ENCODE measurements at places on chromosomes 2 and 18. TPM values are rescaled to one million over a fixed set of nuclear protein-coding genes. Genes with fewer than 3 reads are reported as not detected.

SLC5A7 gene
- total RNA-seq, result not detected

SS18 gene
- 97.2 TPM for total RNA-seq

KIAA2012 gene
- not detected for total RNA-seq

GRB14 gene
- total RNA-seq, result 0.37 TPM

TPGS2 gene
- 111 TPM for total RNA-seq

PSTPIP2 gene
- total RNA-seq, result 3.5 TPM

GPR39 gene
- 16.4 TPM for total RNA-seq

CNDP1 gene
- not detected for total RNA-seq

ACVR1C gene
- total RNA-seq, result not detected

GPN1 gene
- total RNA-seq, result 29.4 TPM

FSIP2 gene
- total RNA-seq, result 0.37 TPM

CACNB4 gene
- total RNA-seq, result 0.37 TPM

LONRF2 gene
- total RNA-seq, result under 0.01 TPM
